ENCODE measurements at places on chromosomes 12 and 14. TPM values are rescaled to one million over a fixed set of nuclear protein-coding genes. Genes with fewer than 3 reads are reported as not detected.

DNA sequence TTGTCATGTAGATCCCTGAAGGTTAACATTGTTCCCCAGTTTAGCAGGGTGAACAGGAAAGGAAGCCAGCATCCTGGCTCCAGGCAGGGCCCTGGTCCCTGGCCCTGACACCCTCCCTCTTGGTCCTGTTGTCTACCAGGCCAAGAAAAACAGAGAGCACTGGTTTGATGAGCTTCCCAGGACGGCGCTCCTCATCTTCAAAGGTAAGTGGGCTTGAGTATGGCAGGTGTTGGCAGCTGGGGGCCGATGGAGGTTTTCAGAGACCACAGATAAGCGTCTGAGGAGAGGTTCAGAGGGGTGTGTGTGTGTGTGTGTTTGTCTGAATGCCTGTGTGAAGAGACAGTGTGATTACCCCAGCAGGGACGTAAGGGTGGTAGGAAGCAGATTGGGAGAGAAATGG is 56.3 kb downstream of the SLC8B1 start:
- DNase-seq, result no peak

DNA sequence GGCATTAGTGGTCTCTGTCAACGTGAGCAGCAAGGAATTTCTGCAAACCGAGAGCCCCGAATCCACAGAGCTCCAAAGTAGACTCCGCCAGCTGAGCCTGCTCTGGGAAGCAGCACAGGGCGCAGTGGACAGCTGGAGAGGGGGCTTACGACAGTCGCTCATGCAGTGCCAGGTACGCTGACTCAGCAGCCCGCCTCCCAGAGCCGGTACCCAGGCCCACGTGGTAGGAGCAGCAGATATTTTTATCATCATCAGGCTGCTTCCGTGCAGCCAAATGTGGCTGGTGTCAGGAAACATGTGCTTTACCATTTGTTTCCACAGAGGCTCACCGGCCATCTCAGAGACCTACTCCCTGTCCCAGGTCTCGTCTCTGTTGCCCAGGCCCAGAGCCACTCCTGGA is 73.7 kb downstream of the ESR2 start:
- no peak for DNase-seq

- DNase-seq, result no peak
These were observed 36.0 kb downstream of the EGLN3 start for GRCh38 chr14:33914676-33915516.

DNA sequence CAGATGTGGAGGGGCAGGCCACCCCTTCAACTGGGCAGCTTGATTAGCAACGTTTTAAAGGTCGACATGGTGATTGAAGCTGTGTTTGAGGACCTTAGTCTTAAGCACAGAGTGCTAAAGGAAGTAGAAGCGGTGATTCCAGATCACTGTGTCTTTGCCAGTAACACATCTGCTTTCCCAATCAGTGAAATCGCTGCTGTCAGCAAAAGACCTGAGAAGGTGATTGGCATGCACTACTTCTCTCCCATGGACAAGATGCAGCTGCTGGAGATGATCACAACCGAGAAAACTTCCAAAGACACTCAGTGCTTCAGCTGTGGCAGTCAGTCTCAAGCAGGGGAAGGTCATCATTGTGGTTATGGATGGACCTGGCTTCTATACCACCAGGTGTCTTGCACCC is 23.9 kb upstream of the AICDA start:
- no peak for DNase-seq

GRCh38 chr12:49010092-49010668 is 8.4 kb downstream of the PRKAG1 start:
- DNase-seq, result no peak

DNA sequence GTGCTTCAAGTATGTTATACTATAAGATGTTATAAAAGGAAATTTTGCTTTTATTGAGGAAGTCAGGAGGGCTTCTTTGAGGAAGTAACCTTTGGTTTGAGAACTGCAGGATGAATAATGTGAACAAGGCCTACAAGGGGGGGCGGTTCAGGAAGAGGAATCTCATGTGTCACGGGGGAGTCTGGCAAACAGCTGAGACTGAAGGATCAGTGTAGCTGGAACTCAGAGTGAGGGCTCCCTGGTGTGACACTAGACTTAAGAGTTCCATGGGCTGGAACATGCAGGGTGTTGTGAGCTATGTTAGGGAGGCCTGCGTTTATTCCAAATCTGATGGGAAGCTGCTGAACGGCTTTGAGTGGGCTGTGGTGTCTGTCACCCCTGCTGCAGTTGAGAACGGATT is 62.3 kb downstream of the UNC79 start:
- DNase-seq, result no peak

- no peak for DNase-seq
These were observed 1074.2 kb upstream of the NOVA1 start for GRCh38 chr14:27672047-27672446.

The TMEM63C gene
- total RNA-seq, result 0.51 TPM

The PTPRR gene
- total RNA-seq, result 0.32 TPM
